HFFc6 (cell line): ENCODE measurements at places on chromosomes 3 and 15. TPM values are rescaled to one million over a fixed set of nuclear protein-coding genes. Genes with fewer than 3 reads are reported as not detected.

The SKOR1 gene
- total RNA-seq: 0.06 to 0.13 TPM in 2 of 3 replicates, not detected in the other

The GOLGA8N gene
- total RNA-seq: 0.56 to 0.95 TPM (median 0.78 TPM) in 3 replicates

The LRTM1 gene
- total RNA-seq: not detected in 3 replicates

The LDHAL6B gene
- not detected in 3 replicates for total RNA-seq

The IL20RB gene
- 0.51 and 1.2 TPM in 2 replicates for total RNA-seq

DNA sequence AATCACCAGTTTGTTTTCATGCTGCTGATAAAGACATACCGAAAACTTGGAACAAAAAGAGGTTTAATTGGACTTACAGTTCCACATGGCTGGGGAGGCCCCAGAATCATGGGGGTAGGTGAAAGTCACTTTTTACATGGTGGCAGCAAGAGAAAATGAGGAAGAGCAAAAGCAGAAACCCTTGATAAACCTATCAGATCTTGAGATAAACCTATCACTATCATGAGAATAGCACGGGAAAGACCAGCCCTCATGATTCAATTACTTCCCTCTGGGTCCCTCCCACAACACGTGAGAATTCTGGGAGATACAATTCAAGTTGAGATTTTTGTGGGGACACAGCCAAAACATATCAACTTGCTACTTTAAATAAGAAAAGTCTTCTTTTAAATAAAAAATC is 28.9 kb downstream of the CD200R1L start:
- DNase-seq: no peak

GRCh38 chr15:64460724-64461720 is 644 bp downstream of the ZNF609 start:
- DNase-seq: peak; percentile 85

GRCh38 chr3:197420566-197420965 is 122.2 kb upstream of the DLG1 start:
- DNase-seq: no peak

DNA sequence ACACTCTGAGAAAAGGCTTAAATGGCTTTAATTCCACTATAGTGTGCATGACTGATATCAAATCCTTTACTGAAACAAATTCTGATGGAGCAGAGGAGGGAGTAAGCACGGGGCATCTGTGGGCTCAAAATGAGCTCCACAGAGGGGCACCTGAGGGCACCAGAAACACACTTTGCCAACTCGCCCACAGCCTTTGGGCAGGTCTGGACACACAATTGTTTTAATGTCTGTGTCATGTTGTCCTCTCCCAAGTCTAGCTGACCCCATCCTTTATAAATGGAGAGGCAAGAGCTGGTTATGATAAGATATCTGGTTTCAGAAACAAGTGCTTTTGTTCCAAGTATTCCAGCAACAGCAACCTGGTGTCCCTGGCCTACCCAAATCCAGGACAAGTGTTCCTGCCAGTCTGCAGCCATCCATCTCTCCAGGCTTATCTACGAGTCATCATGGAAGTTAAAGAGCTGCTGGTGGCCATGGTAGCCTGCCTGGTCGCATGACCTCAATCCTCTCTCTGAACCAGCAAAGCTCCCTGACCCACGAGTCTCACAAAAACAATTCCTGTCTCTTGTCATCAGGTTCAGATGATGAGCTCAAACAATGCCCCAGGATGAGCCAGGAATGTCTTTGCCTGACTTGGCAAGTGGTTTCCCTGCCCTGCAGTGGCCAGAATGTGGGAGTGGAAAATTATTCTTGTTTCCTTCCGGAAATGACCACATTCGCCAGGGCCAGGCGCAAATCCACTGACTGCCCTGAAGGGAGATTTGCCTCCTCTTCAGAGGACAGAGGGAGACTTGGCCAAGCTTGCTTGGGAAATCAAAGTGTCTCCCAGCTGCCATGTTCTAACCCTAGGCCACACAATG is 64.4 kb upstream of the TPM1 start:
- DNase-seq: peak; percentile 90

DNA sequence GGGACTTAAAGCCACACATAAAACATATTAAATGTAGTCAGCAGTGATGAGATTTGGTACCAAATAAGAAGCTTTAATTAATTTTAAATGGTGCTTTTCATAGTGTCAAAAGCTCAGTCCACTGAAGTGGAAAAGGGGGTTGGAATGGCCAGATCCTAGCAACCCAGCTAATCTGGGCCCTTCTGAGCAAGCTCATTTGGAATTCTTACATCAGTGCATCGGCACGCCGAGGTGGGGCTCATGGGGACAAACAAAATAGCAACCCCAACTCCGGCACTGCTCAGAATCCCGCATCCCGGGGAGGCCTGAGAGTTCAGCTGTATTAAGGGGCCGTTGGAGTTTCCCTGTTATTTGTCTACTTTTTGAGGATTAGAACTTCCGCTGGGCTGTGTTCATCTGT is 526.4 kb downstream of the SOX2 start:
- no peak for DNase-seq

DNA sequence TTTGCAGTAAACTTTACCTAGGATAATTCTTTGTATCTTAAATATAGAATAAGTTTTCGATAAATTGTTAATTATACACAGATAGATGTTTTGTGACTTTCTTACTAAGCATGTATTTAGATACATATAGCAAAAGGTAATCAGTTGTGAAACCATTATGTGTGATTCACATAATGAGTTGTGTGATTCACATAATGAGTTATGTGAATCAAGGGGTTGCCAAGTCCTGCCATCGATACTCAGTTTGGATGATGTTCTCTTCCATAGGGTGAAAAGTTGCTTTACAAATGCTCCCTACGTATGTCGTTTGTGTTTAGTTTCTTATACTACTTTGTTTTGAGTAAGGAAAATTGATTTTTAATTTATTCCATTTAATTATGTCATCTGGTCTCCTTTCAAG is 682.1 kb downstream of the MECOM start:
- DNase-seq: no peak

GRCh38 chr3:134337511-134338200 is 36.6 kb downstream of the AMOTL2 start:
- no peak for DNase-seq

- DNase-seq: no peak
These were observed 75.3 kb downstream of the CYP19A1 start for GRCh38 chr15:51263116-51263515.

DNA sequence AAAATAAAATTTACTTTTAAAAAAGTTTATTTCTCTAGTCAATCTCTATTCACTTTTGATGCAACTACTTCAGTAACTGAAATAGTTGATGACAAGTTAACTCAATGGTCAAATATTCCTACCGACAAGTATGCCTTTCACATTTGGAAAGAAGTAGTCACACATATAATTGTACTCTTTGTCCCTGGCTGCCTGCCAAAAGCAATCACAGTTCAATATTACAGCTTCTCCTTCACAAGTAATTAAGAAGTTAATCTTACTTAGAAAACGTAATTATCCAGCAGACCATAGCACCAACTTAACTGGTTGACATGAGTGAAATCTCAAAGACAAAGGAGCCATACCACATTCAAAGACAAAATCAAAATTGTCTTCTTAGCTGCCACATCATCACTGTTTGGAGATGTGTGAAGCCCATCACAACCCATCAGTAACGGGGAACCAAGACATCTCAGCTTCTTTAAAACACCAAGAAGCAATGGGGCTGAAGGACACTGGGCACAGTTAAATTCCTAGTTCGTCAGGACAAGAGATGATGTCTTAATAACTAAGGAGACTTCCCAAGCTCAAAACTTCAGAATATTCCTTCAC is 86.1 kb downstream of the PLCH1 start:
- DNase-seq: no peak

GRCh38 chr3:177251755-177252154 is 54.5 kb upstream of the TBL1XR1 start:
- no peak for DNase-seq

DNA sequence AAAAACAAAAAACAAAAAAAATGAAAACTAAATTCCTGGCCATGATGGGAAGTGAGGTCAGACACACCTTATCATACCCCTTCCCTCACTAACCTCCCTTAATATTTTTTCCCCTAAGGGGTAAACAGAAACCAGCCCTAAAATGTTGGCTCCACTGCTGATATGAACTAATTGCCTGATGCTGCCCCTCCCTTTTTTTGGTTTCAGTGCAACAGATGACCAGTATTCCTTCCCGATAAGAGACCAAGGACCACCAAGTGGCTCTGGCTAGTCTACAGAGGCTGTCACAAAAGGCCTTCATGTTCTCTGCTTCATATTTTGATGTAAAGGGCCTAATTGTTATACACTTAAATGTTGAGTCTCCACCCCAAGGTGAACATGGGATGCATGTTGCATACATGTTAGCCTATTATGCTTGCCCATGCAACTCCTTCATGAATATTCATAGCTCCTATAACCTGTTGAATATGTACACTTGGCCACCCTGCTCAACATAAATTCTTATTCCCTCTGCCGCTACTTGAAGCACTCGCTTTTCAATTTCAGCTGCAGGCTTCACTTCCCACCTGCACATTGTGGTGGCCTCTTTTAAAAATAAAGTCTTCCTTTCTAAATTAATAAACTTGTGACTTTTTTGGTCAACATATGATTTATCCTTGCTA is 12.3 kb upstream of the STAC start:
- DNase-seq: no peak

GRCh38 chr3:39781632-39782031 is 27.8 kb upstream of the MYRIP start:
- DNase-seq: no peak

GRCh38 chr3:39277893-39278615 is 1.8 kb downstream of the CX3CR1 start:
- DNase-seq: no peak

GRCh38 chr15:33027306-33028035 is 167.0 kb downstream of the FMN1 start:
- DNase-seq: no peak

GRCh38 chr3:13200465-13200864 is 127.2 kb upstream of the IQSEC1 start:
- DNase-seq: no peak
